Activated CD8-positive, alpha-beta T cell treated with anti-CD3 and anti-CD28 coated beads, Interleukin-2, amount 10 ng/mL, durations not matched to agents 7 days and 5 days (primary cell): ENCODE measurements at places on chromosomes 12 and 14. TPM values are rescaled to one million over a fixed set of nuclear protein-coding genes. Genes with fewer than 3 reads are reported as not detected.
A peak's percentile ranks its signal among the peaks of the same experiment; 100 is the strongest.

DNA sequence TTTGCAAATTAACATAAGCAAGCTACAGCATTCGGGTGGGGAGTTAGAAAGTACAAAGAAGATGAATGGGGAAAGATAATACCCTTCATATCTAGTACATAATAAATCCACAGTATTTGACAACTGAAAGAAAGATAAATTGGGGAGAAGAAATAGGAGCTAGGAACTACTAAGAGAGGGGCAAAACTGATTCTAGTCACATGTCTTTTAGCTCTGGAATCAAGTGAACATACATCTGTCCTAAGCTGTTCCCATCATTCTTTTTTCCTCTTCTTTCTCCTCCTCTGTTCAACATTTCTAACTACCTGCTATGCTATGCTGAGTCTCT lies 15.3 kb upstream of the APOF start:
- no peak overlapping the region for H3K4me3 ChIP-seq
- H3K36me3 ChIP-seq, result no peaks in the 10 kb centered on the region
- no peak overlapping the region for H3K27ac ChIP-seq
- H3K27me3 ChIP-seq, result no peaks in the 10 kb centered on the region

Gene CCDC196
- not detected for total RNA-seq

- peak overlapping the region; percentile 94 for H3K27ac ChIP-seq
- H3K4me1 ChIP-seq, result peaks cover 81% of the 10 kb centered on the region
- peak; percentile 86 for DNase-seq
- peak overlapping the region; percentile 73 for H3K4me3 ChIP-seq
- no peaks in the 10 kb centered on the region for H3K27me3 ChIP-seq
- H3K36me3 ChIP-seq, result peaks cover 54% of the 10 kb centered on the region
Observed at GRCh38 chr14:50821510-50822464, 9.2 kb downstream of the NIN start.

DNA sequence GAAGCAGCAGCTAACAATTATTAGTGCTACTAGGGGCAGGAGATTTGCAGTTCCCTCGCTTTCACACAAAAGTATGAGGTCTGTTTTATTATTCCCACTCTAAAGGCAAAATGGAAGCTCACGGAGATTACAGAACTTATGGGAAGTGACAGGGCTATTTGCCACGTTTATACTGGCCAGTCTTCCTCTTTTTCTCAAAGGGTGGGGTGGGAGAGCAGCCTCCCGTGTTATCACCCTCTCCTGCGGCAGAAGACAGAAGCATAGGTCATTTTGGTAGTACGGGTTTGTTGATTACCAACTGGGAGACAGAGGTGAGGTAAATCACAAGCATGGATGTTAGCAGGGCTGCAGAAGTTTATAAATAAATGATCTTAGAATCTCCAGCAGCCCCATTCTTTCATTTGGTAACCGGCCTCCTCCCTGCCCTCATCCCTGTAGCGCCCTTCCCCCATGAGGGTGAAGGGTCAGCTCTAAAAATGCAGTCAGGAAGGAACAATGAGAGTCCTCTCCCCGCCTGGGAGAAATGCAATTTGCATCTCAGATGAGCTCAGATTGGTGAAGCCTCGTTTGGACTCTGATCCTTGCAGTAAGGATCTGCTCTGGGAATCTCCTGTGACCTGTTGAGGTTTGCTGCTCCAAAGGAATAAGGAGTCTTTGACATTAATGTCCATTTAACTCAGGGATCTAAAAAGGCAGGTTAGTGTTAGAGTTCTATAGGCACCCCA lies 44.7 kb upstream of the SINHCAF start:
- H3K4me1 ChIP-seq, result no peaks in the 10 kb centered on the region
- DNase-seq, result no peak
- no peak overlapping the region for H3K27ac ChIP-seq
- no peak overlapping the region for H3K4me3 ChIP-seq
- H3K27me3 ChIP-seq, result peaks cover 5% of the 10 kb centered on the region

GRCh38 chr12:123026094-123026853 lies 45.8 kb downstream of the ARL6IP4 start:
- no peak overlapping the region for H3K27ac ChIP-seq
- H3K27me3 ChIP-seq, result no peaks in the 10 kb centered on the region
- peaks cover 17% of the 10 kb centered on the region for H3K4me1 ChIP-seq
- no peak for DNase-seq
- H3K4me3 ChIP-seq, result no peak overlapping the region

DNA sequence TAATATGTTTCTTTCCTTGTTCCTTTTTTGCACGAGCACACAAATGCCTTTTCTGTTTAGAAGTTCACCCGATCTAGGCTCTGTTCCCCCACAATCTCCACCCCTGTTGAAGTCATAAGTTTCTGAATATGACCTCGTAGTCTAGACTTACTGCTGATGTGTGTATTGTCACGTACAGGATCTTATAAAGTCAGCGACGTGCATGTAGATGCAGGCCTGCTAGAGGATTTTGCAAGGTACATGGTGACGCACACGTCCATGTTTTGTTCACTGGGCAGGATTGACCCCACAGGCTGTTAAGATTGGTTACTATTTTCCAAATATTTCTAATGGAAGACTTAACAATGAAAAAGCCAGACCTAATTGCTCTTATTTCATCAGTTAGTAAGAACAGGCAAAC lies 46.2 kb upstream of the CCDC91 start:
- H3K27ac ChIP-seq, result no peak overlapping the region
- H3K4me1 ChIP-seq, result no peaks in the 10 kb centered on the region
- H3K27me3 ChIP-seq, result peaks cover 4% of the 10 kb centered on the region

DNA sequence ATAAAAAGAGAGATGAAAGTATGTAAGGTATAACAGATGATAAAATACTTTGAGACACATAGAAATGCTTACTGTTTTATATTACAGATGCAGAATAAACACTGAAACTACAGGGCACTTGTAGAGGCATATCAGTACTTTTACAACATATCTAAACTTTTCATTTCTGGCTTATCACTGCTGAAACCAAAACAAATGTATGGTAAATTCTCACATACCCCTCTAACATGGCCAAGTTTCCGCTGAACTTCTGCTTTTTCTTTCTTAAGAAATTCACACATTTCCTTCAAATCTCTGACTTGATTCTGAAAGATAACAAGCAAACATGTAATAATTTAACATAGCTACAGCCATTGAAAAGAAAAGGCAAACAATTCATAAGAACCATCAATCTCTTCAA lies 33.3 kb upstream of the C12orf50 start:
- H3K4me3 ChIP-seq, result no peak overlapping the region
- peaks cover 18% of the 10 kb centered on the region for H3K36me3 ChIP-seq
- H3K4me1 ChIP-seq, result peaks cover 13% of the 10 kb centered on the region
- no peak for DNase-seq
- no peak overlapping the region for H3K27ac ChIP-seq
- no peaks in the 10 kb centered on the region for H3K27me3 ChIP-seq

- H3K4me3 ChIP-seq, result no peak overlapping the region
- no peaks in the 10 kb centered on the region for H3K4me1 ChIP-seq
- peaks cover 15% of the 10 kb centered on the region for H3K27me3 ChIP-seq
- DNase-seq, result no peak
Observed at GRCh38 chr12:8553088-8553627, 12.5 kb upstream of the CLEC4E start.

GRCh38 chr12:57741844-57742738 lies 2.7 kb upstream of the TSPAN31 start:
- H3K4me1 ChIP-seq, result peaks cover 61% of the 10 kb centered on the region
- H3K27ac ChIP-seq, result peak overlapping the region; percentile 92
- H3K27me3 ChIP-seq, result no peaks in the 10 kb centered on the region
- DNase-seq, result peak; percentile 93
- H3K36me3 ChIP-seq, result peaks cover 32% of the 10 kb centered on the region
- H3K4me3 ChIP-seq, result peak overlapping the region; percentile 90

Gene FLRT2
- not detected for total RNA-seq

- DNase-seq, result no peak
- no peaks in the 10 kb centered on the region for H3K27me3 ChIP-seq
- peaks cover 6% of the 10 kb centered on the region for H3K36me3 ChIP-seq
- H3K27ac ChIP-seq, result no peak overlapping the region
Observed at GRCh38 chr12:1318327-1319031, 275.9 kb downstream of the FBXL14 start.

DNA sequence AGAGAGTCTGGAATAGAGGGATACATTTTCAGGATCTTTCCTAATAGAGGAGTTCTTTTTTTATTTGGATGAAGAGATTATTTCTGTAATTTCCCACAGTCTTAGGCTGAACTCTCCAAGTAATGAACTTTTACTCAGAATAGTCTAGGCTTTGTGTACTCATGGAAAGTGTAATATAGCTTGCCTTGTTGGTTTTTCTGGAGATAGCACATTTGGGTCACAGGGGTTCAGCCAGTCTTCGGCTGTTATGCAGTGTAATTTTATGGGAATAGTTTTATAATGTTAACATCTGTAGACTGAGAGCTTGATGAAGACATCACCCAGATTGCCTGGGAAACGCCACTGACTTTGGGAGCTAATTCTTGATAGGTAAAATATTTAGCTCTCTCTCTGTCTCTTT lies 450.8 kb downstream of the RAD51B start:
- H3K27ac ChIP-seq, result no peak overlapping the region
- no peak for DNase-seq
- no peaks in the 10 kb centered on the region for H3K27me3 ChIP-seq
- peaks cover 36% of the 10 kb centered on the region for H3K4me1 ChIP-seq
- no peak overlapping the region for H3K4me3 ChIP-seq
- no peaks in the 10 kb centered on the region for H3K36me3 ChIP-seq

DNA sequence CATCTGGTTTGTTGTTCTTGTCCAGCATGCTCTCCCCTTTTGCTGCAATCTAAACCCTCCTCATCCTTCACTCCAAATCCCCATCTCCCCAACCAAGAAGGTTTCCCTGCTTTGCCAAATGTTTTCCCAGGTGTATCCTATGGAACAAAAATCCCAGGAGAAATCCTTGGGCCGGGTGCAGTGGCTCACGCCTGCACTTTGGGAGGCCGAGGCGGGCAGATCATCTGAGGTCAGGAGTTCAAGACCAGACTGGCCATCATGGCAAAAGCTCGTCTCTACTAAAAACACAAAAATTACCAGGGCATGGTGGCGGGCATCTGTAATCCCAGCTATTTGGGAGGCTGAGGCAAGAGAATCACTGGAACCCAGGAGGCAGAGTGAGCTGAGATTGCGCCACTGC lies 5.0 kb downstream of the KSR2 start:
- H3K4me1 ChIP-seq, result peaks cover 4% of the 10 kb centered on the region
- no peak overlapping the region for H3K27ac ChIP-seq
- H3K27me3 ChIP-seq, result peaks cover 33% of the 10 kb centered on the region
- DNase-seq, result no peak

DNA sequence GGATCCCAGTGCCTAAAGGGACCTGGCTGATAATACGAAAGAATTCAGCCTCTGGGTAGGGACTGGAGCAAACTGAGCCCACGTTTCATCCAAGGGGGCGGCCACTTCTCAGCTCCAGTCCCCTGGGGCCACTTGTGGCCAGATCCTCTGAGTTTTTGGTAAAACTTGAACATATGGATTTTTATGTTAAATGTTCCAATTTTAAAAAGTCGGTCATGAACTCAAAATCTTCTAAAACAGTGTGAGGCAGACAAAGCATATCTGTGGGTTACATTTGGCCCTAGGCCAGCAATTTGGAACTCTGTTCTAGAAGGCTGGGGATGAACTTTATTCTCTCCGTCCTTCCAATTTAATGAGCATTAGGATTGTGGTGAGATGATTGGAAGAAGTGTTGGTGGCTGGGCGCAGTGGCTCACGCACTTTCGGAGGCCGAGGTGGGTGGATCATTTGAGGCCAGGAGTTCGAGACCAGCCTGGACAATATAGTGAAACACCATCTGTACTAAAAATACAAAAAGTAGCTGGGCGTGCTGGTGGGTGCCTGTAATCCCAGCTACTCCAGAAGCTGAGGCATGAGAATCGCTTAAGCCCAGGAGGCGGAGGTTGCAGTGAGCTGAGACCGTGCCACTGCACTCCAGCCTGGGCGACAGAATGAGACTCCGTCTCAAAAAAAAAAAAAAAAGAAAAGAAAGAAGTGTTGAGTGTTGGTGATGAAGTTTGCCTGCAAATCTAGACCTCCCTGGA lies 3.0 kb upstream of the PPP1CC start:
- peaks cover 13% of the 10 kb centered on the region for H3K36me3 ChIP-seq
- H3K27me3 ChIP-seq, result peaks cover under 1% of the 10 kb centered on the region
- H3K4me3 ChIP-seq, result no peak overlapping the region
- DNase-seq, result no peak
- no peak overlapping the region for H3K27ac ChIP-seq
- peaks cover 17% of the 10 kb centered on the region for H3K4me1 ChIP-seq

DNA sequence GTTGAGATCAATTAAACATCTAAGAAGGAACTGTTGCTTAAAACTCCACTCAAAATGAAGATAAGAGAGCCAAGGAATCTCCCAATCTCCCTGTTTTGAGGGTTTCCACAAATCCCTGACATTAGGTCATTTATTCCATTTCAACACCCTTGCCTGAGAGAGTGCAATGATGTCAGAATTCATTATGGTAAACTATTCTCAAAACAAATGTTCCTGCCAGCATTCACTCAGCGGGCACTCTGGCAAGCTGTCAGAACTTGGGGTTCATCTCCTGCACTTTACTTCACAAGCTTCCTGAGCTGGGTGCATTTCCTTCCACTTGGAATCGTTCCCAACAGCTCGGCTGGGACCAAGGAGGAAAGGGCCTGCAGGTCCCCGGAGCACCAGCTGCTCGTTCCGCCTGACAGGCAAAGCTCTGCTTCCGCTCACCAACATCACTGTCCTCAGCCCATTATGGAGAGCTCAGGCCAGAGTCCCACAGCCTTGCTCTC lies 117.8 kb downstream of the TTC7B start:
- no peaks in the 10 kb centered on the region for H3K27me3 ChIP-seq
- no peak for DNase-seq
- H3K4me3 ChIP-seq, result no peak overlapping the region
- H3K27ac ChIP-seq, result no peak overlapping the region

- H3K4me3 ChIP-seq, result no peak overlapping the region
- H3K27ac ChIP-seq, result no peak overlapping the region
- H3K36me3 ChIP-seq, result no peaks in the 10 kb centered on the region
- H3K4me1 ChIP-seq, result no peaks in the 10 kb centered on the region
Observed at GRCh38 chr14:62706217-62706616, 339.0 kb downstream of the KCNH5 start.

DNA sequence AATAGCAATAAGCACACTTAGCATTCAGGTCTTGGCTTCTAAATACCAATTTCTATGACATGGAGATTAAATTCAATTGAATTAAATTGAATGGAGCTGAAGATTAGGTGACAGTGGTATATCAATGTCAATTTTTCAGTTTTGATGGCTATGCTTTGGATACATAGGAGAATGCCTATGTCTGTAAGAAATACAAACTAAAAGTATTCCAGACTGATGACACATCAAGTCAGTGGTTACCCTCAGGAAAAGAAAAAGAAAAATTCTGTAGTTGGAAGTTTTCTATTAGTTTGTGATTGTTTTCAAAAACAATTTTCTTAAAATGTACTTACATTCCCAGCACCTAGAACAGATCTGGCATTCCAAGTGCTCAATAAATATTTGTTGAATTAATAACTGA lies 4.9 kb upstream of the DCAF4 start:
- no peak overlapping the region for H3K27ac ChIP-seq
- H3K27me3 ChIP-seq, result peaks cover 47% of the 10 kb centered on the region
- H3K4me3 ChIP-seq, result no peak overlapping the region
- H3K4me1 ChIP-seq, result peaks cover 10% of the 10 kb centered on the region

- H3K27me3 ChIP-seq, result no peaks in the 10 kb centered on the region
- H3K4me3 ChIP-seq, result no peak overlapping the region
- no peaks in the 10 kb centered on the region for H3K4me1 ChIP-seq
- H3K36me3 ChIP-seq, result no peaks in the 10 kb centered on the region
- DNase-seq, result no peak
- no peak overlapping the region for H3K27ac ChIP-seq
Observed at GRCh38 chr14:32010604-32011125, 66.4 kb upstream of the ARHGAP5 start.

- H3K4me1 ChIP-seq, result no peaks in the 10 kb centered on the region
- no peaks in the 10 kb centered on the region for H3K36me3 ChIP-seq
- no peak overlapping the region for H3K4me3 ChIP-seq
- no peak overlapping the region for H3K27ac ChIP-seq
- no peak for DNase-seq
- H3K27me3 ChIP-seq, result no peaks in the 10 kb centered on the region
Observed at GRCh38 chr12:67811437-67812361, 163.2 kb downstream of the DYRK2 start.
